ENCODE measurements at places on chromosomes 6 and 20.

DNA sequence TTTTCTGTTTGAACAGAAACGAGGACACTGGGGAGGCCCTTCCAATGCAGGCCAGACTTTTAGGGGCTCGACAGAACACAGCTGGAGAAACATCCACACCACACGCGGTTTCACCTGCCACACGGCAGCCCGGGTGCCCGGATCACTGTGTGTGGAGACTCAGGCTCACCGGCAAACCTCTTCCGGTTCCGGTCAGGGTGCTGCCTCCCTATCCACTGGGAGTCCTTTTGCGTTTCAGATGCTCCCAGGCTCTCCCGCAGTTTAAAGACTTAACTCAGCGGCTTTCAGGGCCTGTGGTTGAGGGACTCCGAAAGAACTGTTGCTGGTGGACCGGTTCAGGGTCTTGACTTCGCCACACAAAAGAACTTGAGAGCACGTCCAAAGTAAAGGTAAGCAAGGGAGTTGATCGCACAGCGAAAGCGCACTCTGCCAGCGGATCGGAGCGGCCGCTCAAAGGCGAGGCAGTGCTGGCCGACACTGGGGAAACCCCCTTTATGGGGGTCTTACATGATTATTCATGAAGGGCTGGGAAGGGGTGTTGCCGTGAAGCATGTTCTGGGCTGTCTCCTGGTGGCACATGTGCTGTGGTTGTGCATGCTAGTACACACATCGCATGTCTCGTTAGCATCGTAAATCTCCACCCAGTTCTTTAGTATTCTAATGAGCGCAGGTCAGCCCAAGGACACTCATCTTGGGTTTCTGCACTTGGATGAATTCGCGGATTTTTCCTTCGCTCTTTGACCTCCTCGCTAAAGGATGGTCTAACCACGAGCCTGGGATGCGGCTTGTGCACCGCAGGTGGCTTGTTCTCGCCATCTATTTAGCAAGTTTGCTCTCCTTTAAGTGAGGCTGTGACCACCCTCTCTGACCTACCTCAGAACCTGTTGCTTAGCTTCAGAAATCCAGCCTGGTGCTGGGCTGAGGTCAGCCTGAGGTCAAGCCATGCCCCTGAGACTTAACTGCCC lies 180.3 kb downstream of the CDH26 start:
- DNase-seq, result peak; percentile 54

DNA sequence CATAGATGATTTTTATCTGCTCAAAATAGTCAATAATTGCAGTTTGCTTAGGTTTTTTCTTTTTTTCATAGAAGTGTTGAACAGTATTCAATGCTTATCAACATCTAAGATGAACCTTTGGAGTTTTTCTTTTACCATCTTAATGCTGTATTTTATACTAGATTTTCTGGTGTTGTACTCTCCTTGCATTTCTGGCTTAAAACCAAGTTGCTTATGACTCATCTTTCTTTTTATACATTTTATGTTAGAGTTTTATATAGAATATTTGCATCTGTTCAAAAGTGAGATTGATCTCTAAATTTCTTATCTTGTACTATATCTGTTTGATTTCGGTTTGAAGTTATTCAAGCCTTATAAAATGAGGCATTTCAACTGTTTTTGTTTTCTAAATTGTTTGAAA lies 232.5 kb downstream of the RFPL4B start:
- no peak for DNase-seq

DNA sequence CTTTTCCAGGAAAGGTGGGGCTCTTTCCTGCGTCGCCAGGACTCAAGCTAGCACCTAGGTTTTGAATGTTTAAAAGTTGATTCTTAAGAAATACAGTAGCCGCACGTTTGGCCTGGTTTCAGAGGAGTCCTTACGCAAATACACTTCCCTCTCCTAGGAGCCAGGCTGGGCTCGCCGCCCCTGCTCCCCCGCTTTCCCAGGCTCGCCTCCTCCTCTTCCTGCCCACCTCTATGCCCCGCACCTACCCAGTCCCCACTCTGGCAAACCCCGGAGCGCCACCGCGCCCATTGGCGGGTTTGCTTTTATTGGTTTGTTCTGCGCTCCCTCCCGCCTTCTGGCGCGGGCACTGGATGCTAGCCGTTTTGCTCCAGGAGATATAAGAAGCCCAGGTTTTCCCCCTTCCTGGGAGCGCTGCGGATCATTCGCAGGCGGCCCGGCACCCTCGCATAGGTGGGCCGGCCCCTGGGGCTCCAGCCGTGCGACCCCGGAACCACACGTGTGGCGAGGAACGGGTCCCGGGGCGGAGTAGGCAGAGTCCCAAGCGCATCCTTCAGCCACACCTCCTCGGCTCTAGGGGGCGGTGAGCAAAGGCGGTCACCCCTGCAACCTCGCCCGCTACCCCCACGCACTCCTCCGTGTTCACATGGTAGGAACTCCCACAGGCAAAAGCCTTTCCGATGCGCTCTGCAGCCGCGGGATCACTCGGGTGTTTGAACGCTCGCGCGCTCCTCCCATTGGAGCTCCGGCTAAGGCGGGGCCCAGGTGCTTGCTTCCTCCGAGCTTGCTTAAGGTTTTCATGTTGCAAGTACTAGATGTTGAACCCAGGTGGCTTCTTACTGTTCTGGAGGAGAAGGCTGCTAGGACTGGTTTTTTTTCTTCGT lies 119.0 kb downstream of the RTN4IP1 start:
- peak; percentile 68 for DNase-seq

GRCh38 chr6:5782783-5783547 lies 223.8 kb downstream of the NRN1 start:
- DNase-seq, result peak; percentile 24

DNA sequence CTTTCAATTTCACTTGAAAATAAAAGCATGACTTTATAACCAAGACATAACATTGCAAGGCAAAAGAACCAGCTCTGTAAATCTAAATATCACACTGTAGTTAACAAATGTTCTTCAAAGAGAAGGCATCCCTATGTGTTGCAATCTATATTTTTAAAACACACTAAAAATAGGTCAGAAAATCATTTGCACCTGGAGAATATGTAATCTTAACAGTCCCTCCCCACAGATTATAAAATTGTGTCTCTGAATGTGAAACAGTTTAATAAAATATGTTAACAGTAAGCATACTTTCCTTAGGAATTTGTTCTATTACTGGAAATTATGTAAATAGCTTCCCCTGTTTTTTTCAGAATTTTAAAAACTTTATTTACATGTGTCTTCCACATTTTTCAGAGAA lies 351.9 kb downstream of the COL12A1 start:
- DNase-seq, result no peak

DNA sequence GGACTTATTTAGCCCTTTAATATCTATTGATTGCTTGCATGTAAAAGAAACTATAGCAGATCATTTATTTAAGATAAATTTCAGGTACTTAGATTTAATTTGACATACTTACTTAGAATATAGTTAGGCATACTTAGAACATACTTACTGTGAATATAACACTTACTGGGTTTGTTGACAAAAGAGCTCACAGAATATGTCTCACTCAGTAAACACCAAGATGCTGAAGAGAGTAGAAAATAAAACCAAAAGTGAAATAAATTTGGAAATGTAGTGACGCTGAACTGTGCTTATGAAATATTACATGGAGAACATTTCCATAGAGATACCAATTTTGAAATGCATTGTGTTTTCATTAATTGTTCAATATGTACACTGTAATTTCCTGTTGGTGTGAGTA lies 615.4 kb upstream of the MAN1A1 start:
- no peak for DNase-seq

DNA sequence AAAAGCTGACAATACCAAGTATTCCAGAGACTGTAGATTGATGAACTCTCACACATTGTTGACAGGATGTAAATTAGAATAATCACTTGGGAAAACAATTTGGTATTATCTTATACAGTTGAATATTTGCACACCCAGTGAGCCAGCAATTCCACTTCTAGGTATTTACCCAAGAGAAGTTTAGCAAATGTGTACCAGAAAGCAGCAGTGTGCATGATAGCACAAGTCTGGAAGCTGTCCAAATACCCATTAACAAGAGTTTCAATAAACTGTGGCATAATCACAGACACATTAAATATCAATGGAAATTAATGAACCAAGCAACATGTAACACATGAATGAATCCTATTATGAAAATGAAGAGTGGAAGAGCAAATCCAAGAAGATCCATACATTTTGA lies 233.6 kb downstream of the TPBG start:
- peak; percentile 93 for DNase-seq

DNA sequence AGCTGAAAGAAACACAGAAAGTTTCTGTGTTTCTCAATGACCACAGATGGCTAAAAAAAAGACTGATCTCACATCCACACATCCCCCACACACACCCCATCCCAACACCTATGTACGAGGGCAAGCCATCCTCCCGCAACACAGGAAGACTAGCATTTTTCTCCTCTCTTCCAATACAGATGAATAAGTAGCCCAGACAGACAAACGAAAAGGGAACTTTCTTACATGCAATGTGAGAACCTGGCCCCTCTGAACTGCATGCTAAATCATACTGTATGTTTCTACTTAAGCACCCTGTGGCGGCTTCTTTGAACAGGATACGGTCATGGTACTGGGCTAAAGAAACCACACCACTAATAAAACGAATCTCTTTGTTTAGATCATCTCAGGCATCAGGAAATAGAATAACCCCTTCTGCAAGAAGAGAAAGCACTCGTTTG lies 116.2 kb downstream of the GMDS start:
- no peak for DNase-seq

DNA sequence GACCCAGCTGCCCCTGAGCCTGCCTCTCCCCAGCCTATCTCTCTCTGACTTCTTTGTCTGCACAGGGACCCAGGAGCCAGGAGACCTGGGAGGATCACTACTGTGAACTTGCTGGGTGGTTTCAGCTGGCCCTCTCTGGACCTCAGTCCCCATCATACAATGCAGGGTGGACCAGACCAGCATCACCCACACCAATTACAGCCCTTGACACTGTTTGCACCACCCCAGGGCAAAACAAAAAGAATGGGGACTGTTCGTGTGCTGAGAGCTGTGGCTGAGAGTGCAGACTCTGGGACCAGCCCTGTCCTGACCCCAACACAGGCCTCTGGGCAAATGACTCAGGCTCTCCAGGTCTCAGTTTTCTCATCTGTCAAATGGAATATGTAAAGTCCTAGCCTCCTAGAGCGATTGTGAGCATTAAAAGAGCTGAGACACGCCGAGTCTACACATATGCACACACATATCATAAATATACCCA lies 25.4 kb downstream of the PTGIS start:
- DNase-seq, result no peak

- no peak for DNase-seq
These were observed 4.0 kb upstream of the ZNF341 start for GRCh38 chr20:33727806-33728205.

DNA sequence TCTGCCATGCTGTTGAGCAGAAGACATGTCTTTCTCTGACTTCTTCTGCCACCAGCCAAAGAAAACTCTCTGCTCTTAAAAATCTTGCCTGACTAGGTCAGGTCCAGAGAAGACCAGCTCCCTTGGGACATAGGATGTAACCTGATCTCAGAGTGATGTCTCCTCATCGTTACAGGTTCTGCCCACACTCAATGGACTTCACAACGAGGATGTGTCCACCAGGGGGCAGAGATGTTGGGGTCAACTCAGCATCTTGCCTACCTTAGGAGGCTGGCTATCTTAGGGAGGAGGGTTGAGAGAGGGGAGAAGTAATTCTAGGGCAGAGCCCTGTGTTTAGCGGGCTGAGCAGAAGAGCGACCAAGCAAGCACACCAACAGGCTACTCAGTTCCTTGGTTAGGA lies 207.6 kb upstream of the CDH4 start:
- DNase-seq, result no peak

- no peak for DNase-seq
These were observed 22.9 kb downstream of the DHX35 start for GRCh38 chr20:38985060-38985459.

- DNase-seq, result peak; percentile 70
These were observed 164.1 kb downstream of the FRK start for GRCh38 chr6:115896538-115897129.
